ENCODE measurements at places on chromosomes 16 and 17.

DNA sequence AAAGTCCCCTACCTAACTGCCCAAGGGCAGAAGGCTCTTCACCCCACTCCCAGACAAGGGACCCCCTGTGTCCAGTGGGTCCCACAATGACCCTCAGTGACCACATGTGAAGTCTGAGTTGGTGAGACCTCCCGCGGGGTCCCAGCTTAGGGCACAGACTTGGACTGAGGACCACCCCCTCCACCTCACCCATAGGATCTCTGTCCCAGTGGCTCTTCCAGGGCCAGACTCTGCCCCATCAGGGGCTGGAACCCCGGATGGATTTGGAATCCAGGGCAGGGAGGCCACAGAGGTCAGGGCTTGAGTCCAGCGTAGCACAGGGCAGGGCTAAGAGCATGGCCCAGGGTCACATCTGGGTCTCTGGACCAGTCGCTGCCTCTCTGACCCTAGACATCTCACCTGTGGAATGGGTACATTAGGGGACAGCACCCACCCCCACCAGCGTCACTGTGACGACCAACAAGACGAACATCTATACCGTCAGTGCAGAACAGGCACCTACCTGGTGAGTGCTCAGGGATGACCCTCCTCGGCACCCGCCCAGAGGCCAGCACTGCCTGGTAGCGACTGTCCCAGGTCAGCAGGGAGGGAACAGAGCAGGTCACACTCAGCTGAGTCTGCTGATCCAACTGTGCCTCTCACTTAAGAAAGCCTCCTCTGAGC, 37.7 kb downstream of the TNFRSF13B start:
- no peak for DNase-seq

GRCh38 chr17:79023886-79024771, at the start of gene C1QTNF1:
Gene C1QTNF1, plus strand, starts transcription at chr17:79024169. Its CDS starts 19,800 bp downstream, at chr17:79043969.
- peak; percentile 37 for DNase-seq

DNA sequence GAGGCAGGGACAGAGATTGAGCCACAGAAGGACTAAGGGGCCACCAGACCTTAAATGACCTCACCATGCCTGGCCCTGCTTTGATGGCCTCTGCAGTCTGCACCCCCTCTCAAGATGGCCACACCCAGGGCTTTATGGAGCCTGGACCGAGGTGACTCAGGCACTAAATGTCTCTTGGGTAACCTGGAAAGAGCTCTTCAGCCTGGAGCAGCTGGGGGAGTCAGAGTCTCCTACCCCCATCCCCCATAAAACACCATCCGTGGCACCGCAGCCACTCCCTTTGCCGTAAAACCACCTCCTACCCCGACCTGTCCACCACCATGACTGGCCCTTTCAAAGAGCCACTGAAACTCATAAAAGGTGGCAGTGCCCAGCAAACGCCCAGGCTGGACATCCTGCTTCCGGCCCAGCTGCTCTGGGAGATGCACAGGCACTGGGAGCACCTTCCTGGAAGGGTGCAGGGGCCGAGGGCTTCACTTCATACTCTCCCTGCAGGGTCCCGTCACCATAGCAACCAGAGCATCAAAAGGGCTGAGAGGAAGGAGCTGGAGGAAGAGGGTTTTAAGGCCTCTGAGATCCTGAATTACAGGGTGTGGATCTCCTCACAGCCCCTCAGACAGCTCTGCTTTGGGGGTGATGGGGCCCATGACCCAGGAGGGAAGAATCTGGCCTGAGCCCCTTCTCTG, 22.3 kb downstream of the FOXN1 start:
- DNase-seq = no peak

GRCh38 chr16:1745900-1746692, 25.2 kb downstream of the NME3 start:
- DNase-seq = no peak

GRCh38 chr17:50169881-50170459, 4.2 kb downstream of the SGCA start:
- DNase-seq = no peak

GRCh38 chr17:49382556-49382955, 20.5 kb upstream of the ZNF652 start:
- DNase-seq = no peak

- DNase-seq = no peak
Observed at GRCh38 chr16:52095471-52095870, 451.5 kb downstream of the TOX3 start.

GRCh38 chr17:74763565-74764387, 12.4 kb downstream of the NAT9 start:
- DNase-seq = no peak

DNA sequence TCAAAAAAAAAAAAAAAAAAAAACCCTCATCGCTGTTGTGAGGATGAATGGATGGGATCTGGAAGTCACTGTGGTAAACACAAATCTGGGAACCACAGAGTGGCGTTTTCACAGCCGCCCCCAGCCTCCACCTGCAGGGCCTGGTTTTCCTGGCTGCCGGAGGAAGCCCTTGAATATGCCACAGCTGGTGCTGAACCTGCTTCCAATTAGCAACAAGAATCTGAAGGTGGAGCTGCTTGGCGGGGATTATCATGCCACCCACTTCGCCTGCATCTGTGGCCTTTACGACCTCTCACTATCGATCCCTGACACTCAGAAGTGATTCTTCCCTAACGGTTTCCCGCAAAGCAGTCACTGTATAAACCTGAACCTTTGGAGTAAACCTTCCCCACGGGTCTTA, 16.1 kb downstream of the MRM3 start:
- DNase-seq = no peak

DNA sequence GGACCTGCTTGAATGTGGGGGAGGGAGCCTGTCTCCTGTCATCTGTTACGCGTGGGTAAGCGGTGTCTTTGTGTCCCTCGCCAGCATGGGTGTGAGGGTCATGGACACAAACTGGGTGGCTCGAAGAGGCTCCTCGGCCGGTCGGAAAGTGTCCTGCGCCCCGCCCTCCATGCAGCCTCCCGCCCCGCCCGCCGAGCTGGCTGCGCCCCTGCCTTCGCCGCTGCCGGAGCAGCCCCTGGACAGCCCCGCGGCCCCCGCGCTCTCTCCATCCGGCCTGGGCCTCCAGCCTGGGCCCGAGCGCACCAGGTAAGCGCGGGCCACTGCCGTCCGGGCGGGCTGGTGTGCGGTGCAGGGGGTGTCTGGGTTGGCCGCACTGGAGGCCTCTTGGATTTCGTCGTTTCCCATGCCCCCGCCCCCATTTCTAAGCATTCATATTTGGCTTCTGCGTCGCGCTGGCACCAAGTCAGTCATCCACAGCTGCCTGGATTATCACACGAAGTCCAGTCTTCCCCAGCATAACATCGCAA, 43.8 kb downstream of the ELAC2 start:
- DNase-seq = no peak

- DNase-seq = no peak
Observed at GRCh38 chr16:57764341-57765159, 29.0 kb downstream of the KATNB1 start.

DNA sequence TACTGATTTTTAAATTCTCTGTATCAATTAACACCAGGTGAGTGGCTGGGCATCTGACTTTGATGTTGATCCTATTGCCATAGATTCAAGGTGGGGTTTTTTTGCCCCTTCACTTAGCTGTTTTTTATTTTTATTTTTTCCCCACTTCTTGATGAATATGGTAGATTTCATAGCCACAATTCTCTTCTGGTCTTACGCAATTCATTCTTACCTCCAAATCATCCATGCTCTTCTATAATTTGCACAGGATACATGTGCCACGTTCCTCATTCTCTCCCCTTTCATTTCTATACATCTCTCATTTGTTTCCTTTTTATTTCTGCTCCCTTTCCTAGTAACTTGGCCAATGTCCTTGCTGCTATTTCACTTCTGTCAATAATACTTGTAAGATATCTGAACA, 14.9 kb upstream of the HS3ST4 start:
- DNase-seq = no peak

GRCh38 chr17:16915752-16916556, 56.0 kb downstream of the TNFRSF13B start:
- no peak for DNase-seq

DNA sequence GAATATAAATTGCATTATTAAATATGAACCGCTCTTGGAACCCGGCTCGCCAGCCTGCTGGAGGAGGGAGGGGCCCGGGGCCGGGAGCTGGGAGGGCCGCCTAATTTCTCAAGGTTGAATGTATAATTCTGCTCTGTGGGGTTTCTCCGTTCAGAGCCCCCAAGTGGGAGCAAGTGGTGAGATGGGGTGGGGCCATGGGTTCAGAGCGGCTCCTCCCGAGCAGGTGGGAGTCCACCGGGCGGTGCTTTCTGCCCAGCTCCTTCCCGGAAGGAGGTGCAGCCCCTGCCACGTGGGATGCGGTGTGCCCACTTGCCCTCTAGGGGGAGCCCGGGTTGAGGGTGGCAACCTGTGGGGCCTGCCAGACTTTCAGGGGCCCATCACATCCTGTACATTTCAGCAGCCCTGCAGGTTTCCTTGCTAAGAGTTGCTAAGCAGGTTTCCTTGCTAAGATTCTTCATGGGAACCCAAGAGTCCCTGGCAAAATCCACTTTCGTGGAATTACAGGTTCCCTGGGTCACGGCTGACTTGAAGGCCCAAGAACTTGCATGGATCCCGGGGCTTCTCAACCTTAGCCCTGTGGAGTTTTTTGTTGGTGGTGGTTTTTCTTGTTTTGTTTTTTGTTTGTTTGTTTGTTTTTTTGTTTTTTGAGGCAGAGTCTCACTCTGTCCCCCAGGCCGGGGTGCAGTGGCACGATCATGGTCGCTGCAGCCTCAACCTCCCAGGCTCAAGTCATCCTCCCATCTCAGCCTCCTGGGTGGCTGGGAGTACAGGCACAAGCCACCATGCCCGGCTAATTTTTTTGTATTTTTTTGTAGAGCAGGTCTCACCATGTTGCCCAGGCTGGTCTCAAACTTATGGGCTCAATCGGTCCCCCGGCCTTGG, 196.7 kb upstream of the GSE1 start:
- peak; percentile 46 for DNase-seq

Data from stimulated activated naive CD4-positive, alpha-beta T cell treated with Interleukin-2 at 50 U/mL for 16 hours (primary cell).